T47D (cell line): ENCODE measurements at places on chromosomes 4 and X.

- no peak for DNase-seq
Measured at GRCh38 chr4:108592674-108592986, 27.7 kb upstream of the RPL34 start.

DNA sequence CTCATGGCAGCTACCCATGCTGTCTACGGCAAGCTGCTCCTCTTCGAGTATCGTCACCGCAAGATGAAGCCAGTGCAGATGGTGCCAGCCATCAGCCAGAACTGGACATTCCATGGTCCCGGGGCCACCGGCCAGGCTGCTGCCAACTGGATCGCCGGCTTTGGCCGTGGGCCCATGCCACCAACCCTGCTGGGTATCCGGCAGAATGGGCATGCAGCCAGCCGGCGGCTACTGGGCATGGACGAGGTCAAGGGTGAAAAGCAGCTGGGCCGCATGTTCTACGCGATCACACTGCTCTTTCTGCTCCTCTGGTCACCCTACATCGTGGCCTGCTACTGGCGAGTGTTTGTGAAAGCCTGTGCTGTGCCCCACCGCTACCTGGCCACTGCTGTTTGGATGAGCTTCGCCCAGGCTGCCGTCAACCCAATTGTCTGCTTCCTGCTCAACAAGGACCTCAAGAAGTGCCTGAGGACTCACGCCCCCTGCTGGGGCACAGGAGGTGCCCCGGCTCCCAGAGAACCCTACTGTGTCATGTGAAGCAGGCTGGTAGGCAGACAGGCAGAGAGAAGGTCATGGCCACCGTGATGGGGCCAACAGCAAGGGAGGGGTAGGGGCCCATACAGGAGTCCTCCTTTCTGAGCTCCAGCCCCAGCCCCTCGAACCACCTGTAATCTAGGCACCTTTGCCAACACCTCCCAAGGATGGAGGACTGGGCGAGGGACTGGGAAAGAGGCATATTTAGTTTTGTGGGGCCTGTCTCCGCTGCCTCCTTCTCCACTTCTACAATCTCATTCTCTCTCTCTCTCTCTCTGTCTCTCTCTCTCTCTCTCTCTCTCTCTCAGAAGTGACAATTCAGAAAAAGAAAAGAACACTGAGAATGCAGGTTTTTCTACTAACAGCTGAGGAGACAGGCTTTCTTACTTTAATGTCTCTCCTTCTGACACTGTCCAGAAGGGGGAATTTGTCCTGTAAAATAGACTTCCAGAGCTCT is 4.7 kb upstream of the TSPYL2 start:
- no peak for DNase-seq

DNA sequence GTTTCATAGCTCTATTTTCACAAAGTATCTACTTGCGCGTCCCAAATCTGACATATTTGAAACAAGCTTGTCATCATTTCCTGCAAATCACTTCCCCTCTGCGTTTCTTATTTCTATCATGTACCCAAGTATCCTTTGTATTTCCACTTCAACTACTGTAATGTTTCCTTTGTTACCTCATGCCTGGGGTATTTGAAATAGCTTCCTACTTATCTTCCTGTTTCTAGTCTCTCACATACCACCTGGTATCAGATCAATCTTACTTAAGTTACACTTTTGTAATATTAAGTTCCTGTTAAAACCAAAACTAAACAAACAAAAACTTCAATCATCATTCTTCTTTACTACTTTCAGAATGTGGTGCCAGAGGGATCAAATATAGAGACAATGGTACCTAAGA is 93.6 kb upstream of the SMAD1 start:
- no peak for DNase-seq

- no peak for DNase-seq
Measured at GRCh38 chrX:101530944-101531343, 19.4 kb upstream of the ARMCX1 start.

DNA sequence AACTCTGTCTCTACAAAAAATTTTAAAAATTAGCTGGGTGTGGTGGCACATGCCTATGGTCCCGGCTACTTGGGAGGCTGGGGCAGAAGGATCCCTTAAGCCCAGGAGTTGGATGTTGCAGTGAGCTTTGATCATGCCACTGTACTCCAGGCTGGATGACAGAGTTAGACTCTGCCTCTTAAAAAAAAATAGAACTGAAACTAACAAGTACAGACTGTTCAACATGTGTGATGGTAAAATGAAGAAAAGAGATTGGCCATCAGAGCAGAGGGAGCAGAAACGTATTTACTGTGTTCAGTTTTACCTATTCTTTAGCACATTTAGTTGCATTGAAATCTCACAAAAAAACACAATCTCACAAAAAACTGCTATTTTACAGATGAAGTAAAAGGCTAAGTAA is 77.9 kb upstream of the NAP1L5 start:
- DNase-seq = no peak
